Endothelial cell of umbilical vein (primary cell): ENCODE measurements at places on chromosomes 6 and 20. TPM values are rescaled to one million over a fixed set of nuclear protein-coding genes. Genes with fewer than 3 reads are reported as not detected.

Gene FAM50B
- polyA plus RNA-seq, result 13.9 and 14.1 TPM in 2 replicates

Gene PROKR2
- polyA plus RNA-seq, result not detected in 2 replicates

Gene PLN
- not detected in 2 replicates for polyA plus RNA-seq

Gene BTBD3
- 15.2 and 18.6 TPM in 2 replicates for polyA plus RNA-seq

Gene MYLK2
- polyA plus RNA-seq, result 2.6 and 3.7 TPM in 2 replicates
